Calu3 (cell line): ENCODE measurements at places on chromosomes 1 and 21. TPM values are rescaled to one million over a fixed set of nuclear protein-coding genes. Genes with fewer than 3 reads are reported as not detected.

- H3K36me3 ChIP-seq: peaks cover 42% of the 10 kb centered on the region
- peaks cover 34% of the 10 kb centered on the region for H3K4me1 ChIP-seq
- peak; percentile 65 for DNase-seq
- H3K27me3 ChIP-seq: no peaks in the 10 kb centered on the region
- H3K27ac ChIP-seq: no peak overlapping the region
Observed at GRCh38 chr21:42515708-42516502, 2.3 kb downstream of the SLC37A1 start.

DNA sequence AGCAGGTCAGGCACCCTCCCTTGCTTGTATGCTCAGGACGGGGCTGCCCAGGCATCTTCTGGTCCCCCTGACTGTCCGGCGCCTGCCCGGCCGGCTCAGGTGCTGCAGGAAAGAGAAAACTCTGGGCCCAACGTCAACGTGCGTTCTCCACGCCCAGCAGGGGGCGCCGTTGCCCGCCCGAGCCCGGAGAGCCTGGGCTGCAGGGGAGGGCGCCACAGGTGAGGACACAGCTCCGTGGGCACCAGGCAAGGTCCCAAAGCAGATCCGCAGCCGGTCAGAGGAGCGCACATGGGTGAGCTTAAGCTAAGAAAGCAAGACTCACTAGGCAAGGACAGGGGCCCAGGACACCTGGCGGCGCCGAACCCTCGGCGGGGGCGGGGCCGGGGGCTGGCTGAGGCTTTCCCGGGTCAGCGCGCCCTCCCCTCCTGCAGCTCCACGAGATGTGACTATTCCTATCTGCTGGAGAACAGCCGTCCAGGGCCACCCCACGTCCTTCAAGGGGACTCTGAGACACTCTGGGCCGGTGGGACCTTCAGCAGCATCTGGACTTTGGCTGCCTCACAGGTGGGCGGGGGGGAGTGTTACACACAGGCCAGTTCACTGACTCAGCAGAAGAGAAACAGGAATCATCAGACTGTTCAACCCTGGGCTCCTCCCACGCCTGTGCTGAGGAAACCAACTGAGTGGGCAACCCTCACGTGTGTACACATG, 29.3 kb downstream of the KRTAP10-1 start:
- no peaks in the 10 kb centered on the region for H3K36me3 ChIP-seq
- H3K4me3 ChIP-seq: no peak overlapping the region
- no peak overlapping the region for H3K27ac ChIP-seq
- no peaks in the 10 kb centered on the region for H3K4me1 ChIP-seq

DNA sequence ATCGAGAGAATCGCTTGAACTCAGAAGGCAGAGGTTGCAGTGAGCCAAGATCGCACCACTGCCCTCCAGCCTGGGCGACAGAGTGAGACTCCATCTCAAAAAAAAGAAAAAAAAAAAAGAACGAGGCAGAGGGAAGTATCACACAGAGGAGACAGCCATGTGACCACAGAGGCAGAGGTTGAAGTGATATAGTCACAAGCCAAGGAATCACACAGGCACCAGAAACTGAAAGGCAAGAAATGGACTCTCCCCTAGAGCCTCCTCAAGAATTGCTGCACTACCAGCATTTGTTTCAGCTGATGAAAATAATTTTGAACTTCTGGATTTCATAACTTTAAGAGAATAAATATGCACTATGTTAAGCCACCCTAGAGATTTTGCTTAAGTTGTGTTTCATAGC, 459.6 kb downstream of the PTPRC start:
- H3K4me3 ChIP-seq: no peak overlapping the region
- no peaks in the 10 kb centered on the region for H3K4me1 ChIP-seq
- no peaks in the 10 kb centered on the region for H3K36me3 ChIP-seq
- no peak overlapping the region for H3K27ac ChIP-seq

DNA sequence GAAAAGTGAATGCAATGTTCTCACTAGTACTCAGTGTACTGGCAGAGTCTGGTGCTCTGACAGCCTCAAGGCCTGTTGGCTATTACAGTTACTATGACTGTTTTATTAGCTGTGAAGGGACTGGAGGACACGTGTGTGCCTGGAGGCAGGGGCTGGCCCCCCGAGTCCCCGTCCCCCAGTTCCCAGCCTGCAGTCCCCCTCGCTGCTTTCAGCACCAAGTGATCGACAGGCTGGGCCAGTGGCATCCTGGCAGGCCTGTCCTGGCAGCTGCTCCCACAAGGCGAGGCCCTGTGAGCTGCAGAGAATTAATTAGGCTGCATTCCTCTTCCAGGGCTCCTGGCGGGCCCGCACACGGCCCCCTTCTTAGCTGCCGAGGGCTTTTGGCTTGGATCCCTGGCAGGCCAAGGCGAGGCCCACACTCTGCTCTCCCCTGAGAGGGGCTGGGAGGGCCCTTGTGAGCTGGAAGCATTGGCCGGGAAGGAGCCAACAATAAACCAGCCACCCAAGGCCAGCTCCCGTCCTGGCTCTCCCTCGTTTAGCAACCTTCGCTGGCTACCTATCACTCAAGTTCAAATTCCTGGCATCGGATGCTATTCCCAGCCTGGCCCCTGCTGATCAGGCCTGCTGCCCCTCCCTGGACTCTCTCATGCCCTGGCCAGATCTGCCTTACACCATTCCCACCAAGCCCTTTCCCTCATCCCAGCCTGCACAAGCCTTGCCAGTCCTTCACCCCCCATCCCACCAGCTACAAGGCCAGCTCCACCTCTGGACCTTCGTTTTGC, 9.8 kb downstream of the EDN2 start:
- no peaks in the 10 kb centered on the region for H3K27me3 ChIP-seq
- DNase-seq: no peak
- H3K36me3 ChIP-seq: no peaks in the 10 kb centered on the region

DNA sequence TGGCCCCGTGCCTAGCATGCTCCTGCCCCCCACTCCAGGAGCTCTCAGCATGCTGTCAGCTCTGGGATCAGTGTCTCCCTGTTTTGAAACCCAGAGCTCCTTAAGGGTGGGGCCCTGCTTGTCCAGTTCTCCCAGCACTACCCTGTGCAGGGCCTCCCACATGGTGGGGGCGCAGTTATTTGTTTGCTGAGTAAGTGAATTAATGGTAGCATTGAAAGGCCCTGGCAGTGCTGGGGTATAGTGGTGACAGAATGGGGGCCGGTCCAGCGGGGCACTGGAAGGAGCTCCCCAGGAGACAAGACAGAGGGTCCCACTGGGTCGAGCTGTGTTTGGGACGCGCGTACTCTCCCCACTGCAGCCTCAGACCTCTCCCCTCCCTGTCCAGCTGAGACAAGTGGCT, 99.9 kb downstream of the NPHP4 start:
- DNase-seq: no peak
- no peaks in the 10 kb centered on the region for H3K27me3 ChIP-seq
- H3K4me1 ChIP-seq: no peaks in the 10 kb centered on the region
- H3K4me3 ChIP-seq: no peak overlapping the region

DNA sequence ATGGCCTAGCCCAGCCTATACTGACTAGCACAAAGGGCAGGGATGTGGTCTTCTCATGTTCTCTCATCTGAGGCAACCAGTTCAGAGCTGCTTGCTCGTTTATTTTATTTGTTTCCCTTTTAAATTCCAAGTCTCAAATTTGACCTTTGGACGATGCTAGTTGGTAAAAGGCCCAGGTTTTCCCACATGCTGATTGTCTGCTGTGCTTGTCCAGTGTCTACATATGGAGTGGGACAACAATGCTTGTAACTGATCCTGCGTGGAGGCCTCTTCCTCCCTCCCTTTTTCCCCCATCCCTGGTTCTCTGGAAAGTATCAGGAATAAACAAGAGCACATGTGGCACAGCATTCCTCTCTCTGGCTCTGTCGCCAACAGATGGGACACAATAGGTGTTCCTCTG, 34.0 kb upstream of the BEND5 start:
- no peaks in the 10 kb centered on the region for H3K4me1 ChIP-seq
- DNase-seq: no peak
- H3K36me3 ChIP-seq: no peaks in the 10 kb centered on the region
- H3K4me3 ChIP-seq: no peak overlapping the region

DNA sequence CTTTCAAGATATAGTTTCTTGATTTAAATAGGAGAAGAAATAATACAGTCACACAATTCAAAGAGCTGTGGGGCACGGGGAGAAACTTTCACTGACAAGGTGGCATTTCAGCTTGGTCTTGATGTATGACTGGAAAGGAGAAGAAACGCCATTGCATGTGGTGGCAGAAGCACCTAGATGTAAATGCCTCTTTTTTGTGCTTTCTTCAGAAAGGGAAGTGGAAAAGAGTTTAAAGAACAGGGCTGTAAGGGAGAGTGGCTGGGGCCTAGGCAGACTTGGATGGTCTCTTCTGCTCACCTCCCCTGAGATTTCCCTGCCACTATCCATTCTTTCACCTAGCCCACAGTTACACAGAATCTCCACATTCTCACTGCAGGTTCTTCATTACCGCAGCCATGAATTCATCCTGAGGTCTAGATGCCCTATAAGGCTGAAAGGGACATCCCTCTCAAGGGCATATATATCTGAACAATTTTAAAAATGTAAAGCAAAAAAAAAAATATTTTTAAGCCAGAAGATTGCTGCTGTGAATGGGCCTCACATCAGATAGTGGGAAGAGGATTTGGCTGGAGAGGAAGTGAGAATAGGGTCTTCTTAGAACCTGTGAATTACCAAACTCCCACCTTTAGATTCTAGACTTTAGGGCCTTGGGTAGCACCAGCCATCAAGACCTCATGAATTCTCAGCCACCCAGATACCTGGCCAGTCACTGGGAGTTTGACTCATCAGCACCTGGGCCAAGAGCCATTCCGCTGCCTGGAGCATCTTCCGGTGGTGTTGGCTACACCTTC, 23.4 kb downstream of the CACNA1E start:
- H3K36me3 ChIP-seq: no peaks in the 10 kb centered on the region
- H3K27me3 ChIP-seq: peaks cover 95% of the 10 kb centered on the region
- no peak for DNase-seq
- no peaks in the 10 kb centered on the region for H3K4me1 ChIP-seq

DNA sequence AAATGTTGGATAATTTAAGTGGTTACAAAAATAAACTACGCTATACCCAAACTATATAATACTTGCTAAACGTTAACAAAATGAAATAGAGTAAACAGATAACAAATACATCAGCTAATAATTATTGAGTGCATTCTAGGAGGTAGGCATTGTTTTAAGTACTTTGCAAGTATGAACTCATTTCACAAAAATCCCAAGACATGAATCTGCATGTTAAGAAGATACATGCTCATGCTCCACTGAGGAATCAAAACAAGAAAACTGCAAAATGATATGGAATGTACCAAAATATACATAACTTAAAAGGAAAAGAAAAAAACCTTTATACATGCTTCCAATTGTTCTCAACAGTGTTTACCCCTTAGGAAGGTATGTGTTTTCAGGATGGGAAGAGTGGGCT, 2.5 kb downstream of the FRRS1 start:
- peaks cover 26% of the 10 kb centered on the region for H3K36me3 ChIP-seq
- no peaks in the 10 kb centered on the region for H3K27me3 ChIP-seq
- H3K4me3 ChIP-seq: peak overlapping the region; percentile 85
- peaks cover 31% of the 10 kb centered on the region for H3K4me1 ChIP-seq
- H3K27ac ChIP-seq: no peak overlapping the region

DNA sequence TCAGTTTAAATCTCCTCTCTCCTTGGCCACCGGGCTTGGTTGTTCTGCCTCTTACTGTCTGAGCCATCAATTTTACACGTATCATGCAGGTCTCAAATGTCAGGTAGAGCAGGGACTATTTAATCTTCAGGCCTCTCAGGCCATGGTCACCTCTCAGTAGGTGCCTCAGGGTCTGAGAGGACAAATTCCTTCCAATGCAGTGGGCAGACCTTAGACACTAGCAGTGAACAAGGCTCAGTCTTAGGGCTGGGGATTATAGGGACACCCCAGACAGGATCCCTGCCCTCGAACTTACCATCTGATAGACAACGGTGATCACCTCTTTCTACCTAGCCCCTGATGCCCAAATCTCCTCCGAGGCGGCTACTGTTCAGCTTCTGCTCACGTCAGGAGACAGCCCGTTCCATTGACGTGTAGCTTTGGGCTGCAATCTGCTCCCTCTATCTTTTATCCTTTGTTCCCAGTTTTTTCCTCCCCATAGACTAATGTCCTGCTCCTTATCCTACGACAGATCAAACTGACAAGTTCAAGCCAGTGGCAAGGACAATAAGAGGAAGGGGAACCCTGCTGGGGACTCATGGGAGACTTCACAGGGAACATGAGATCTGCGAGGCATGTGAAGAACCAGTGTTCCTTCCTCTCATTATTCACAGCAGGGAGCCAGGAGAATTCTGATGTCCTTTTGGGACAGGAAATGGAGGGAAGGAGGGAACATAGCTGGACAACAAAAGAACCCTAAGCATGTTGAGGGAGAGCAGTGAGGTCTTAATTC, 1.4 kb upstream of the MYOG start:
- peaks cover 95% of the 10 kb centered on the region for H3K27me3 ChIP-seq
- H3K27ac ChIP-seq: no peak overlapping the region
- no peaks in the 10 kb centered on the region for H3K36me3 ChIP-seq
- no peak for DNase-seq

DNA sequence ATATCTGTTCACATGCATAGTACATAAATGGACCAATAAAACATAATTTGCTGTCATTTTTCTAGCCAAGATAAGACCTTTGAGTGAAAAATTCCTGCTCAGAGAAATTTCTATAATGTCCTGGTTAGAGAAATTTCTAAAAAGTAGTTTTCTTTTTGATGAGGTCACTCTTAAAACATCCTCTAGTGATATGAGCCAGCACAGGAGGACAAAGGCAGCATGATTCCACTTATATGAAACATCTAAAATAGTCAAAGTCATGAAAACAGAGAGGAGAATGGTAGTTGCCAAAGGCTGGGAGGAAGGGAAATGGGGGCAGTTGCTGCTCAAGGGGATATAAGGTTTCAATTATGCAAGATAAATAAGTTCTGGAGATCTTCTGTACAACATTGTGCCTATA, 239.4 kb downstream of the BACH1 start:
- no peak overlapping the region for H3K4me3 ChIP-seq
- no peak for DNase-seq
- H3K27ac ChIP-seq: no peak overlapping the region
- H3K27me3 ChIP-seq: no peaks in the 10 kb centered on the region
- H3K4me1 ChIP-seq: peaks cover 32% of the 10 kb centered on the region

DNA sequence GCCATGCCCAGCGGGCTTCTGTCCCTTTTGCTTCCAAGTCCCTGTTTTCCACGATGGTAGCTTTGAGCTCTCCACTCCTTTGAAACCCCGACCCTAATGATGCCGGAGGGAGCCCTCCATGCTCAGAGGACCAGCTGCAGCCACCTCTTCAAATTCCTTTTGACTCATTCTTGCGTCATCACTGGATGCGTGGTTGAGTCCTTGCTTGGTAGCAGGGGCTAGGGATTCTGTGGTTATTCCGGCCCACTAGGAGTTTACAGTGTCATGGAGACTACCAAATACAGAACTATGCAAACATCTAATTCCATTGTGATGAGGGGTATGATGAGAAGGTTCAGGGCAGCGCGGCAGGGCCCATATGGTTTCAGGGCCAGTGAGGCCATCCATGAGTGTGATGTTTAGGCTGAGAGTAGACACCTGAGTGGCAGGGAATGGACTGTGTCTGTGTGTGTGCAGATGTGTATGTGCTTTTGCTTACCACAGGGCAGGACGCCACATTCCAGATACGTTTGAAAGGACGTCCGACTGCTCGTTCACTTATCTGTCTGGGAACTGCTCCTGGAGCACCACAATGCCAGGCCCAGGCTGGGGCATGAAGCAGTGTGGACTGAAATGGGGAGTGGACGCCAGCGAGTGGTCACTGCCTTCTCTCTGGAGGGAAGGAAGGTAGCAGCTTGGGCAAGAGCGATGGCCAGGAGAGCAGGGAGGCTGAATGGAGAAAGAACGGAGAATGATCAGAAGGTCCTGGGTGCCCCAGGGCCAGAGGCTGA, 30.4 kb upstream of the ZBTB21 start:
- H3K27me3 ChIP-seq: peaks cover 12% of the 10 kb centered on the region
- H3K36me3 ChIP-seq: peaks cover 5% of the 10 kb centered on the region
- no peak overlapping the region for H3K4me3 ChIP-seq

Gene MTMR11
- total RNA-seq: 32.3 and 35.7 TPM in 2 replicates

Gene PLXNA2
- total RNA-seq: 16.2 and 21.9 TPM in 2 replicates

Gene C8A
- not detected in 2 replicates for total RNA-seq

Gene RIPPLY3
- 0.17 and 0.40 TPM in 2 replicates for total RNA-seq

Gene GBP3
- 60.0 and 95.4 TPM in 2 replicates for total RNA-seq

Gene TINAGL1
- 388 and 430 TPM in 2 replicates for total RNA-seq

Gene ARMH1
- 4.7 and 5.8 TPM in 2 replicates for total RNA-seq
